ENCODE measurements at places on chromosomes 7 and 10.

GRCh38 chr10:110073896-110074295 is 66.1 kb downstream of the ADD3 start:
- no peak for DNase-seq

DNA sequence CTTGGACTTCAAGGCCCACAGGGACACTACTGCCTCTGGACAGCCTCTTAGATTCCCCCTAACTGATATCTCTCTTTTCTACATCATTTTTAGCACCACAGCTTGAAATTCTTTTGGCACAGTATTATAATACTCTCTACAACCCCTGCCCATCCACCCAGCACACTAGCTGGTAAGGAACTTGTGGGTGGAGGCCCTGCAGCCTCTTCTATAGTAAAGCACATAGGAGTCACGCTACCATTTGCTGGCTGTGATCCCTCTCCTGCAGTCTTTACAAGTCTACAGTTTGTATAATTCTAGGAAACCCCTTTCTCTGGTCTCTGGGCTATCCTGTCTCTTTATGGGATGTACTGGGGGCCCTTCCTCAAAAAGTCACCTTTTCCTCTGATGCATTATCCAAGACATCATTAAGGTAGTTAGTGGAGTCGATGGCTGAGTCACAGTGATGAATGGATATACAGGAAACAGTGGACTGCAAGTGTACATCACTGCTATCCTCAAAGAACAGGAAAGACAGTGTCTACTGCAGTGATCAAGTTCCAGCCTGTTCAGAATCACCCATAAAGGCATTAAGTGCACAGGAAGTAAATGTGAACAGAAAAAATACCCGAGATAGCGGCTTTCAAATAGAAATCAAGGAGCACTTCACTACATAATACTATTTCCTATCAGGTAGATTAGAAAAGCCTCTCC is 54.4 kb downstream of the STK17A start:
- no peak for DNase-seq

GRCh38 chr7:9201928-9202327 is 768.5 kb downstream of the NXPH1 start:
- DNase-seq = no peak

DNA sequence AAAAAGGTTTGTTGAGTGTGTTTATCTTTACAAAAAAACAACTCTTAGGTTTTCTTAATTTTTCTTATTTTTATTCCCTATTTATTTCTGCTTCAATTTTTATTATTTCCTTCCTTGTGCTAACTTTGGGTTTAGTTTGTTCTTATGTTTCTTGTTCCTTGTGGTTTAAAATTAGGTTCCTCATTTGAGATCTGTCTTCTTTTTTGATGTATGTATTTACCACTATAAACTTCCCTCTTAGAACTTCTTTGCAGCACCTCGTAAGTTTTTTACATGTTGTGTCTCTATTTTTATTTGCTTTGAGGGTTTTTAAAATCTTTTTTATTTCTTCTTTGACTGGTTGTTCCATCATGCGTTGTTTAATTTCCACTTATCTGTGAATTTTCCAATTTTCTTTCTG is 1217.1 kb upstream of the CELF2 start:
- no peak for DNase-seq

DNA sequence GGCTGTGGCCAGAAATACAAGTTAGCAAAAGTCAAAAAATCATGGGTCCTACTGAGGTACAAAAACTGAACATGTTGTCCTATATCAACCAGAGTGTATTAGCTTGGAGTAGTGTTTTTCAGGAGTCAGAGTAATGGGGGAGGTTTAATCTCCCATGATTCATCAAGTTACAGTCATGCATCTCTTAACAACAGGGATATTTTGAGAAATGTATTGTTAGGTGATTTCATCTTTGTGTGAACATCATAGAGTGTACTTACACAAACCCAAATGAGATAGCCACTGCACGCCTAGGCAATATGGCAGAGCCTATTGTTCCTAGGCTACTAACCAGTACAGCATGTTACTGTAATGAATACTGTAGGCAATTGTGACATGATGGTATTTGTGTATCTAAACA is 14.9 kb upstream of the TES start:
- no peak for DNase-seq

- no peak for DNase-seq
These were observed 89.4 kb downstream of the FAS start for GRCh38 chr10:89079961-89080360.

- DNase-seq = no peak
These were observed 83.9 kb downstream of the CXCL12 start for GRCh38 chr10:44300666-44301649.

Measured in H7 (cell line).